Stimulated activated CD8-positive, alpha-beta memory T cell treated with anti-CD3 and anti-CD28 coated beads, Interleukin-12 subunit alpha, Interleukin-12 subunit beta, amount 100 ng/mL, for 4 hours (primary cell): ENCODE measurements at places on chromosomes 3 and 15.

DNA sequence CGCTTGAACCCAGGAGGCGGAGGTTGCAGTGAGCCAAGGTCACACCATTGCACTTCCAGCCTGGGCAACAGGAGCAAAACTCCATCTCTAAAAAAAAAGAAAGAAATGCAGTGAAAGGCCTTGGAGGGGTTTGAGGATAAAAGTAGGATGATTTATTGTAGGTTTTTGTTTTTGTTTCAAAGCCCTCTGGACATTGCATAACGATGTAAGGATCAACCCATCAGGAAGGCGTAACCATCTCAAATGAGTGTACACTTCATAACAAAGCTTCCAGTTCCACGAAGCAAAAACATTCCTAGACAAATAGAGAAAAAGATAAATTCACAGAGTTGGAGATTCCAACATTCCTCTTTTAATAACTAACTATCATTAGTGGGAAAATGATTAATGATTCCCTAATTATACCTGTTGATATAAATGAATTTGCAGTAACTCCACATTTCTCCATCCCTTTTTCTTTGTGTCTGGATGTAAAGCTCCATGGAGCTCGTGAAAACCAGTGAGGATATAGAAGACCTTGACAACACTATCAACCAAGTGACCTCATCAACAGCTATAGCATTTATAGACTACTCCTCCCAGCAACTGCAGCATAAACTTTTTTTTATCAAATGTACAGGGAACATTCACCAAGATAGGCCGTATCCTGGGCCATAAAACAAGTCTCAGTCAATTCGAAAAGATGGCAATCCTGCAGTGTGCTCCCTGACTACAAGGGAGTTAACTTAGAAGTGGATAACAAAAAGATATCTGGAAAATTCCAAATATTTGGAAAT lies 48.7 kb upstream of the PPP4R2 start:
- no peak for DNase-seq

DNA sequence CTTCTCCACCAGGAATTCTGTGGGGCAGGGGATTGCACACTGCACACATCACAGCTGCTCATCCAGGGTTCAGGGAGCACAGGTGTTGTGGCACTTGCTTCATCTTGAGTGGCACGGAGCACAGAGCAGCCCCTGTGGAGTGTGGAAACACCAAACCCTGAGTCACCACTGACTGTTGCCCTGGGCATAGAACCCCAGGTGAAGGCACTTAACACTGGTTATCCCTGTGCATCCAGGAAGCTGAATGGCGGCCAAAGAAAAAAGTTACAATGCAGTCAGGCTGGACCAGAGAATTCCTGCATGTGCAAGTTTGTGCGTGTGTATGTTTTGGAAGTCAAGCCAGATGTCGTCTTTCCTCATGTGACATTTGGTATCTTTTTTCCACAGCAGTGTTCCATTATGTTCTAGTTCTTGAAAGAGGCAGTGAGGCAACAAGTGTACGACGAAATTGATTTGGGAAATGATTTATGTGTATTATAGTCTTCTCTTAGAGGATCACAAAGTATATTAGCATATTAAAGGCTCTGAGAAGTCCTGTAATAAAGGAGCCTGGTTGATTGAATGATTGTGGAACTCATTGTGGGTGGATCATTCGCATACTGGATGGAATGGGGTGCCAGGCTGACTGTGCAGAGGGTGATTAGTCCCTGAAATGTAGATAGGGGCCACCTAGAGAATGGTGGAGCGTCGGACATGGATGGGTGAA lies 292.3 kb downstream of the TLE3 start:
- DNase-seq = no peak

- DNase-seq = no peak
Measured at GRCh38 chr3:41441568-41441967, 242.3 kb downstream of the CTNNB1 start.

DNA sequence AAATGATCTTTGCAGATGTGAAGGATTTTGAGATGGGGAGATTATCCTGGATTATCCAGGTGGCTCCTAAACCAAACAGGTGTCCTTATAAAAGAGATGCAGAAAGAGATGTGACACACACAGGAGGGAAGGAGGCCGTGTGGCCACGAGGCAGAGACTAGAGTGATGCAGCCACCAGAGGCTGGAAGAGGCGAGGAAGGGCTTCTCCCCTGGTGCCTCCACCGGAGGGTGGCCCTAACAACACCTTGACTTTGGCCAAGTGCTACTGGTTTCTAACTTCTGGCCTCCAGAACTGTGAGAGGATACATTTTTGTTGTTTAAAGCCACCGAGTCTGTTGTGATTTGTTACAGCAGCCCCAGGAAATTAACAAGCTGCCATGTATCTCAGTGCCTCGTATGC lies 127.1 kb downstream of the ASB7 start:
- no peak for DNase-seq

DNA sequence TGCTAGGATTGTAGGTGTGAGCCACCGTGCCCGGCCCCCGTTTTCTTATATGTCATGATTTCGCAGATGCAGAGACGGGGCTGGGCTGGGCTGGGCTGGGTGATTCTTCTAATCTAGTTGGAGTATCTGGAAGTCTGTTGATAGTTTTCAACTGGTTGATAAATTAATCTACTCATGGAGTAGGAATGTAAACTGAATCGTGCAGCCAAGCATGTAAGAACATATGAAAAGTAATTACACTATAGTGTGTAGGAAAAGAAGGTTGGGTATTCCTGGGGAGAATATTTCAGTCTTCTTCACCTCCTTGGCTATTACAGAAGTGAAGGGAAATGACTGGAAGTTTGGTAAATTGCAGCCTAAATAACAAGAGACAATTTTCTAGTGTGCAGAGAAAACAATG lies 82.6 kb upstream of the MAGI1 start:
- DNase-seq = no peak
